NCI-H1092 (cell line): ENCODE measurements at places on chromosomes 6 and 20.
A peak's percentile ranks its signal among the peaks of the same experiment; 100 is the strongest.

GRCh38 chr6:99349171-99350141 is at the start of gene FAXC:
TSS of gene FAXC (minus strand) at chr6:99349674. CDS start at chr6:99349372, 302 bp downstream.
- DNase-seq, result peak; percentile 31

DNA sequence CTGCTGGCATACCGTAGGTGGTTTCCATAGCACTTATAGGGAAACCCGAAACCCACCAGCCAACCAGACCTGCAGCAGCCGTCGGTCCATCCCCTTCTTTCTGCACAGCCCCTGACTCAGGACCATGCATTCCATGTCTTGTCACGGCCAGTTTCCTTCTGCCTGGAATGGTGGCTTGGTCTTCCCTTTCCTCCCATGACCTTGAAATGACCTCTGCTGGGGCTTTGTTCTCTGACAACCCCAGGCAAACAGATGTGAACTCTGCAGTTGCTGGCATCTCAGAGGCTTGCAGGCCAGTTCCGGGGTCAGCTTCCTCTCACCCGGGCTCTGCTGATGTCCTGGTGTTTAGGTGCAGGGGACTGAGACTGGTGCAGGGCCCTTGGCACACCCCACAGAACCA is 250.8 kb downstream of the SMOC2 start:
- no peak for DNase-seq

- DNase-seq, result no peak
Observed at GRCh38 chr6:156876302-156876701, 99.1 kb downstream of the ARID1B start.

DNA sequence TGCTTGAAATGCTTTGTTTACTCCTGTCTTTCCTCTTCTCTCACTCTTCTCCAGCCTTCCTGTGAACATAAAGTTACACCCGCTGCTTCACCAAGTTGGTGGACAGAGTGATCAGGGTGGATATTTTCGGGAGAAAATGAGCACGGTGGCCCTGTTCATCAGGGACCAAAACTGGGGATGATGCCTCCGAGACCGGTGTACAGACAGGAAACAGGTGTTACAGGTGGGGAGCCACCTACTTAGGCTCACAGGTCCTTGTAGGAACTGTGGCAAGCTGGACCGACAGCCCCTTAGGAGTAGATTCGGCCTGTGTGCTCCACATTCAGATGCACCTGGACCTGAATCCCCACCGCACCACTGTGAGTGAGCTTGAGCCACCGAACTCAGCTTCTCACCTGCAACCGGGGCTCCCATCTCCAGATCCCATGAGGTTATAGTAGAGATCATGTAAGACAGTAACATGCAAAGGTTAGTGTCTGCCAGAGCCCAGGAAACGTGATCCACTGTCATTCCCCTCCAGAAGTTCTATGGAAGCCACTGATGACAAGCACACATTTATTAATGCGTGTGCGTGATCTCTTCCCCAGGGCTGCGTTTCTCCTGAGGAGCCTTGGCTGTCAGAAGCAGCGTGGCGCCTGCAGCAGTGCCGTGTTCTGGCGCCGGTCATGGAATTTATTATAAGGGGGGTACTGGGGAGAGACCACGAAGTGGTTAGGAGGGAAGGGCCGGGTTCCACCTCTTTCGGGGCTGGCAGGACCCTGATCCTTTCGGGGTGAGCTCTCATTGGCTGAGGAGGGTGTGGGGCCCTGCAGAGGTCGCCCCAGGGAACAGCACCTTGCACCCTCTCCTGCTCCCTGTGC is 94.2 kb downstream of the ERMARD start:
- no peak for DNase-seq

DNA sequence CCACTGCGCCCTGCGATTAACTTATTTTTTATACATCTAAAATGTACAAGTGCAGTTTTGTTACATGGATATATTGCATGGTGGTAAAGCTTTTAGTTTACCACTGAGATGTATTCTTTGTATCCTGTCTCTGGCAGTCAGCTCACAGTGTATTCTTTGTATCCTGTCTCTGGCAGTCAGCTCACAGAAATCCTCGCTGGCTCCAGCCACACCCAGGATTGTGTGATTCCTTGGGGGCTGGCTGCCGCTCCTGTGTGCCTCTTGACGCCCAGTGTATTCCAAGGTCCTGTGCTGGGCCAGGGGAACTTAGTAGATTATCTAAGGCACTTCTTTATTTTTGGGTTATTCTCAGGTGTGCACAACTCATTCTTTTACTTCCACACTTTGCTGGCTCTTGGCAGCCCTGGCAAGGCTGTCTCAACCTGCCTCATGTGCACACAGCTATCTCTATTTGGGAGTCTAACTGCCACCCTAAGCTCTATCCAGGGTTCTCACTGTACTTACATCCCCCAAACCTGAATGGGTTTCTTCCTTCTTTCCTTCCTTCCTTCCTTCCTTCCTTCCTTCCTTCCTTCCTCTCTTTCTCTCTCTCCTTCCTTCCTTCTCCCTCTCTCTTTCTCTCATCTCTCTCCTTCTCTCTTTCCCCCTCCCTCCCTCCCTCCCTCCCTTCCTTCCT is 12.4 kb upstream of the RNF24 start:
- no peak for DNase-seq

- no peak for DNase-seq
Observed at GRCh38 chr6:44470746-44471145, 83.2 kb downstream of the CDC5L start.

DNA sequence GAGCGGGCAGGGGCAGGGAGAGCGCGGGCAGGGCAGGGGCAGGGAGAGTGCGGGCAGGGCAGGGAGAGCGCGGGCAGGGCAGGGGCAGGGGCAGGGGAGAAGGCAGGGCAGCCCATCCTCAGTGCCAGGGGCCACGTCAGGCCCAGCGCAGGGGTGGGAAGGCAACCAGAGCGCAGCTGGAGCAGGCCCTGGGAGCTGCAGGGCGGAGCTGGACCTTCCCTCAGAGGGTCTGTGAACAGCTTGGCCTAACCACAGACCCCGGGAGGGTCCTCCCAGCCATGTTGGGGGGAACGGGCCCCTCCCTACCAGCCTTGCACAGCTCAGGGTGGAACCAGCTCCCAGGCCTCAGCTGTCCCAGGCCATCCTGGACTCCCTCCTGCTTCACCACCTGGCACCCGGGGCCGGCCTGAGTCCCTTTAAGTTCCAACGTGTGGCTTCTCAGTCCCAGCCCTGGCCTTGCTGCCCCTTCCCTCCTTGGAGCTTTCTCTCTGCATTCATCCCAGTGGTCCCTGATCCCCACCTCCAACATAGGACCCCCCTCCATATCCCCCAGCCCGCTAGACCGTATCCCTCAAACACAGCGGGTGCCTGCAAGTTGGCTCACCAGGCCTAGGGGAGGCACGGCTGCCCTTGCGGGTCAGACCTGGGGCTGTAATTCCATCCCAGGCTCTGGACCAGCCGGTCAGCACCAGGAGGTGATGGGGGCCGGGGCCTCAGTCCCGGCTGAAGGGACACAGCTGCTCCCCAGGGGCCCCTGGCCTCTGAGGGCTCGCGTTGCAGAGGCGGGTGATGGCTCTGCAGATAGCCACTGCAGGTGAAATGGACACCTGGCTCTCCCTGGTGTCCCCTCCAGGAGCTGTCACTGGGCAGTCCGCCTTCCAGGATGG is 5.6 kb upstream of the ZBTB46 start:
- no peak for DNase-seq

- no peak for DNase-seq
Observed at GRCh38 chr6:13395272-13396237, 67.2 kb upstream of the TBC1D7 start.

DNA sequence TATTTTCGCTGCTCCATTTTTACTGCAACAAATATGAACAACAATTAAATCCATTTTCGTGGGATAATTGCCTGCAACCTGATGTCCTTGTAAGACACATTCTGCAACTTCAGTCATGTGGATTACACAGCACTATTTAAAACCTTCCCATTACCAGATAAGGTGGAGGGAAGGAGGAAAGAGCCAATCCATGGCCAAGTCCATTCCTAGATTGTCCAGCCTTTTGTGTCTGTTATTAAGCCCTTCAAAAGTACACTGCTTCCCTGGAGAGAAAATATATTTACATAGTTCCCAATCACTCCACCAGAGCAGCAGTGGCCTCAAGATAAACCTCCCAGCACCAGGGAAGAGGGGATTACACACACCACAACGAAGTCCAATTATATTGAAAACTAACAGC is 347.9 kb downstream of the CDH26 start:
- DNase-seq, result no peak

GRCh38 chr20:60935971-60936370 is 316.1 kb upstream of the CDH4 start:
- no peak for DNase-seq

DNA sequence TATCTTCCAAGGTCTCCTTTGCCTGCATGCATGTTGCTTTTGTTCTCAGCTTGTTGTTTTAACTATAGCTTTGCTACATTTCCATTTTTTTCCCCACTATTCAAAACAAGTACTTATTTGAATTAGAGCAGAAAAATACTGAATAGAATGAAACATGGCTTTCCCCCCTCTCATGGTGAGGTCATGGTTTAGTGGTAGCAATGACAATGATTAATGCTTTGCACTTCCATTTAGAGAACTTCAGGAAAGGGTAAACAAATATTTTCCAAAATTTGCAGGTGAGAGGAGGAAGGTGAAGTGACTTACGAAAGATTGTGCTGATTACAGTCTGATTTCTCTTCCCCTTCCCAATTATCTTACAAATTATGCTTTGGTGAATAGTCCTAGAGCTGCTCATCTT is 47.8 kb upstream of the TRAF3IP2 start:
- DNase-seq, result no peak

DNA sequence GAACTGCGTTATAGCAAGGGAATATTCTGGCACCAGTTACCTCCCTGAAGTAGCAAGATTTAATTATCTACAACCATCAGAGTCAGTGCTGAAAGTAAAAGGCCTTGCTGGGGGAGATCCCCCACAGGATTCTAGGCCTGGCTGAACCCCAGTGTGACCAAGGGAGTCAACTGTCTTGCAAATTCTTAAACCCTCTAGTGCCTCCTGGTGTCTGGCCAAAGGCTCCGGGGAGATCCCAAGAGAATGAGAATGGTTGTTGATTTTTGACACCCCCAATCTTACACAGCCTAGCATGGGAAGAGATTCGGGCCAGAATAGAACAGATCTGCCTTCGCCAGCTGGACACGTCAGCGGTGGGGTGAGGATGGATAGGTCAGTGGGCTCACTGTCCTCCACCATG is 179.4 kb downstream of the ERMARD start:
- DNase-seq, result no peak

DNA sequence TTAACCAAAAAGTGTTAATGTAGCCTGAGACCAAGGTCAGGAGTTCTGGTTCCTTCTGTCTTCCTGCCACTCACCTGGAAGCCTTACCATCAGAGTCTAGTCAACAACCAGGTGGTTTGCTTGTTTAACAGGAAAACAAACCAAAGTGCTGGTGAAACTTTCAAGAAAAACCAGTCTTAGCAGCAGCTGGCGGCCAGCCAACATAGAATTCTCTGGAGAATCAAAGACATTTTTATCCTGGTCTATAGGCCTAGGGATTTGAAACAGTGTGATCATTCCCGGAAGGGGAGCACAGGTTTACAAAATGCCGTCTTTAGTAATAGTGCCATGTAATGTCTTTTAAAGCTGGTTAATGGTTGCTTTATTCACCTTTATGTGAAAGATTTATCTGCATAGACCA is 146.6 kb upstream of the AKIRIN2 start:
- no peak for DNase-seq

DNA sequence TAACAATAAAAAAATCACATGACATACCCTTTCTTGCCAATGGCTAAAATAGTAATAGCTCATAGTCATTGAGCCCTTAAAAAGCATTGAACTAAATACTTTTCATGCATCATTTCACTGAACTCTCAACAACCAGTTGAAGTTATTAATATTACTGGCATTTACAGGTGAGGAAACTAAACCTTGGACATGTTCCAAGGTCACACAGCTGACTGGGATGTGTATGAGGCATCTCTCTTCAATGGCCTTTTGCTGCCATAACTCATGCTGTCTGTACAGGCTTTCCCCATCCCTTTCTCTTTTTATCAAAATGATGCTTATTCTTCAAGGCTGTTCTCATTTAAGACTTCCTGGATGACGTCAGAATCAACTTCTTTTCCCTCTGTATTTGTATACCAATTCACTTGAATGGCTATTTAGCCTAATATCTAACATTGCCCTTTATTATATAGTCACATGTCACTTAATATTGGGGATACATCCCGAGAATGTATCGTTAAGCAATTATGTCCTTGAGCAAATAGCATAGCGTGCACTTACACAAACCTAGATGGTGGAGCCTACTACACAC is 476.4 kb downstream of the KIF16B start:
- no peak for DNase-seq

DNA sequence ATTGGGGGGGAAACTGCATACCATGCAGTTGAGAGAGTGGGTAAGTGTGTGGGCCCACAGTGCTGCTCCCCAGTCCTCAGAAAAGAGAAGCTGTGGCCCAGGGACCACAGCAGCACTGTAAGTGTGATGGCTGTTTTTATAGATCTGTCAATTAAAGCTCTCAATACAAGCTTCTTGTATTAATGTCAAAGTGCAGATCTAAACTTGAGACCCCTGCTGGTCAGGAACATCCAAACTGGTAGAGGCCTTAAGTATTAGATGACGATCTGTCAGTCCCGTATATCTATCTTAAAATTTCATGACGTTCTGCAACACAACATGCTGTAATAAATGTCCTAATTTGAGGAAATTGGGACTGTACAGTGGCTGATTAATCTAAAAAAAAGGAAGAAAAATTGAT is 74.8 kb downstream of the TULP4 start:
- no peak for DNase-seq

- DNase-seq, result no peak
Observed at GRCh38 chr20:9144643-9145042, 75.8 kb downstream of the PLCB4 start.

DNA sequence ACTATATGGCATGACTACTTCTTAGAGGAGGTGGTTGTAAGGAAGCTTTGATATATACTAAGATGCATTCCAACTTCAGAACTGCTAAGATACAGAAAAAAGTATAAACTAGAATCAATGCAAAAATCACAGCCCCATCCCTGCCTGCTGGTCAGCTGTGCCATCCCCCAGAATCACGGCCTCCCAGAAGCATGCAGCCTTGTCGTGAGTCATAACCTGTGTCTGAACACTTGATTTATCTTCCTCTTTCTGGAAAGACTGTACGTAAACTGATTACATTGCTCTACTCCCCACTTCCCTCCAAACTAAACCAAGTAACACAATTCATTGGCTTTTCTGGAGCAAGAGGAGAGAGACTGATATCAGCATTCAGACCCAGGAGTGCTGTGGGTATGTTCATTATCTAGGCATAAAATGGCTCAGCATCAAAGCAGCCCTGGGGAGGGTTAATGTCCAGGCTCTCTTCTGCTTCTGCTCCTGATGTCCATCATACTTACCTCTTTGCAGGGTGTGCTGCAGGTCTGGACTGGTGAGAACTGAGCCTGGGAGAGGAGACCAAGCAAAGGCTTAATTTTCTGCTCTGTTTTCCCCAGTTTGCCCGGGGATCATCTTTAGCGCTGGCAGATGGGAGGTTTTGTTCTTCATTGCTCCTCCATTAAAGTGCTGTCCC is 18.4 kb downstream of the SCP2D1 start:
- DNase-seq, result no peak
